SJCRH30 (cell line): ENCODE measurements at places on chromosomes 2 and 18. TPM values are rescaled to one million over a fixed set of nuclear protein-coding genes. Genes with fewer than 3 reads are reported as not detected.

- DNase-seq, result no peak
These were observed 297.3 kb downstream of the MTX2 start for GRCh38 chr2:176566496-176566895.

GRCh38 chr2:4370422-4371090 lies 667.2 kb downstream of the DCDC2C start:
- no peak for DNase-seq

DNA sequence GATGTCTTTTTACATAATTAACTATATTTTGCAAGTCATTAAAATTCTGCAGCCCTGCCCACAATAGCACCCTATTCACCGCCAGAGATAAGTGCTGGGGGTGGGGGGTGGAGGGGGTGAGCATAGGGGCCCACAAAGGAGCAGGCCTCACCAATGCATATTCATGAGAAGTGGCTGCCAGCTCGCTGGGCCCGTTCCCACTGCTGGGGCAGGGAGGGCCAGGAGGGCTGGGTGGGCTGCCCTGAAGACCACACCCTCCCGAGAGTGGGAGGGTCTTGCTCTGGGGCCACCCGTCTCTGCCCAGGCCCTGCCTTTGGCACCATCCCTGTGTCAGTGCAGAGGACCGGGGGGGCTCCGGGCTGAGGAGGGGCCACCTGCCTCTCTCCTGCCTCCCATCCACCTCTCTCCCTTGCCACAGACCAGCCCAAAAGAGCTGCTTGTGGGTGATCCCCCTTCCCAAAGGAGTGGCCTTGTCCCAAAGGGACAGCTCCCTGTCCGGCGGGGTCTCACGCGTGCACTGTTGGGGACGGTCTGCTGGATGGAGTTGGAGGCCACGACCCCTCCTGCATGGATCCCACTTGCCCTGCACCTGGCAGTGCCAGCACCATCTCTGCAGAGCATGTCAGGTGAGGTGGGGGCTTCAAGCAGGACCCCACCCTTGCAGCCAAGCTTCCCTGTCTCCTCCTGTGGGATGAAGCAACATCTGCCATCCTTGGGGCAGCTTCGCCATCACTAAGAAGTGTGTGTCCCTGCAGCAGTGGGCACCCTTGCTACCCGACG lies 138.8 kb upstream of the GPC1 start:
- no peak for DNase-seq

RAPH1 gene
- 22.1 and 25.7 TPM in 2 replicates for total RNA-seq

- DNase-seq, result no peak
These were observed 18.7 kb upstream of the MAPRE2 start for GRCh38 chr18:35022426-35023001.

- no peak for DNase-seq
These were observed 94.6 kb downstream of the TGIF1 start for GRCh38 chr18:3544537-3544936.

DNA sequence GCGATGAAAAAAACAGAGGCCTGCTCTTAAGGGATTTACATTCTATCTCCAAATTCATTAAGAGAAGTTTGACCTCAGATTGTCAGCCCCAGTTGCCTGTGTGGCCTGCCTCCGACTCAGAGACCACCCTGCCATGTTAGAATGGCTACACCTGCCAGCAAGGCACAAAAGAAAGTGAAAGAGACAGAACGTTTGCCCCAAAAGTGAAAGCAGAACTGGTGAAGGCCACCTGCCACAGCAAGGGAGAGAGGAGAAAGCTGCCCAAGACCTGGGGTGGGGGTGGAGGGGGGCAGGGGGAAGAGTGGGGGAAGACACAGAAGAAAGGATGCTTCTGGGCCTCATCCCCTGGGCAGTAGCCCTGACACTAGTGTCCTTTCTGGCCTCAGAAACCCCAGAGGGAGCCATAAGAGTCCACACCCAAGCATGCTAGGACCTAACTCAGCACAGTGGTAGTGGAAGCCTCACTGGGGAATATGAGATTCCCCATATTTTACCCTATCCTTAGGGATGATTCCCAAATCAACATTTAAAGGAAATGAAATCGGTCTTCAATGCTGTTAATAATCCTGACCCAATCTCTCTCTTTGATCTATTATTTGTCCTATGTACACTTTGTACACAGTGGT lies 389.7 kb downstream of the TXNL1 start:
- no peak for DNase-seq

LAMA3 gene
- total RNA-seq, result 0.04 and 0.08 TPM in 2 replicates

- no peak for DNase-seq
These were observed 51.7 kb downstream of the IMPA2 start for GRCh38 chr18:12032786-12033642.

C2orf68 gene
- 53.6 and 57.9 TPM in 2 replicates for total RNA-seq

GRCh38 chr2:118443596-118443995 lies 355.3 kb downstream of the INSIG2 start:
- DNase-seq, result no peak

GRCh38 chr18:57997820-57998219 lies 46.2 kb upstream of the NEDD4L start:
- no peak for DNase-seq

DNA sequence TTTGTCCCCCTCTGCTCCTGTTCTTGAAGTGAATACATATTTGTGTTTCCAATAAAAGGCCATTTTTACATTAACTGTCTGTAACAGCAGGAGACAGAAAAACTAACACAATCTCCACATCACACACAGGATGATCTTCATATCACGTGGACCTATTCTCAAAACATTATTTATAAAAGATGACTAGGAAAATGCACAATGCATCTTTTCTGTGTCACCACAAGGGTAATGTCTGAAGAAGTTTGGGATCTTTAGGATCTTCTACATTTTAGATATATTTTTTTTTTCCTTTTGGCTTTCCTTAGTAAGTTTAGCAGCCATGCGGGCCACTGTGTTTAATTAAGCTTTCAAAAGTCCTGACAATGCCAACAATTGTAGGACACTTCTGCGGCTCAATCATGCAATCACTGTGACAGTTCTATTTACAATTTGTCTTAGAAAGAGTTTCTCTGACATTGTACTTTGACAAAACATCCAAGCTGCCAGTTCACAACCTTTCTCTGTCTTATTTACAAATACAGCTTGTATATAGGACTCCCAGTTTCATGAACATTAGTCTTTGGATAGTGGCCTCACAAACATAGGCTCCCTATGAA lies 12.3 kb downstream of the BCL11A start:
- DNase-seq, result no peak

DNA sequence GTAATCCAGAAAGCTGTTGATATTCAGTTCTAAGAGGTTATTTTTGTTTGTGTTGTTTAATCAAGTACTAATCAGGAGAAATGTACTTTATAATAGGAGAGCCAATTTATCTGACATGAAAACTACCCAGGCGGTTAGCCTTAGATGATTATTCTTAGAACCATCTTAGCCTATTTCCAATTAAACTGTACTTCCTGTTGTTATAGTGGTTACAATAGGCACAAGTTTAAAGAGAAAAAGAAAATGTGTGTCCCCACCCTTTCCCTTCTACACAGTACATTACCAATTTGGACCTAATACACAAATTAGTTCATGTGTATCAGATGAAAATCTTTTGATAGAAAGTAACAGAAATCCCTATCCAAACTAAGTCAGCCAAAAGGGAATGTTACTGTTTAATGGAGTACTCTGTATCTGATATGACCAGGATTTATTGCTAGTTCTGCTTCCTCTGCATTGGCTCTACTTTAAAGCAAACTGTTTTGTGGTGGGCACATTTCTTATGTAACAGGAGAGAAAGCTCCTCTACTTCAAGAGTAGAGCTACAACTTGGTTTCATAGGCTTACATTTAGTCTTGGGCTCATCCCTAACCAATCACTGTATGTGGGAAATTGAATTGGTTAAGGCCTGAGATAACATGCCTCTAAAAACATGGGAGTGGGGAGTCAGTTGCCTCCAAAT lies 217.9 kb downstream of the UBE2E3 start:
- no peak for DNase-seq

- no peak for DNase-seq
These were observed 60.3 kb downstream of the VRK2 start for GRCh38 chr2:58106896-58107295.

DNA sequence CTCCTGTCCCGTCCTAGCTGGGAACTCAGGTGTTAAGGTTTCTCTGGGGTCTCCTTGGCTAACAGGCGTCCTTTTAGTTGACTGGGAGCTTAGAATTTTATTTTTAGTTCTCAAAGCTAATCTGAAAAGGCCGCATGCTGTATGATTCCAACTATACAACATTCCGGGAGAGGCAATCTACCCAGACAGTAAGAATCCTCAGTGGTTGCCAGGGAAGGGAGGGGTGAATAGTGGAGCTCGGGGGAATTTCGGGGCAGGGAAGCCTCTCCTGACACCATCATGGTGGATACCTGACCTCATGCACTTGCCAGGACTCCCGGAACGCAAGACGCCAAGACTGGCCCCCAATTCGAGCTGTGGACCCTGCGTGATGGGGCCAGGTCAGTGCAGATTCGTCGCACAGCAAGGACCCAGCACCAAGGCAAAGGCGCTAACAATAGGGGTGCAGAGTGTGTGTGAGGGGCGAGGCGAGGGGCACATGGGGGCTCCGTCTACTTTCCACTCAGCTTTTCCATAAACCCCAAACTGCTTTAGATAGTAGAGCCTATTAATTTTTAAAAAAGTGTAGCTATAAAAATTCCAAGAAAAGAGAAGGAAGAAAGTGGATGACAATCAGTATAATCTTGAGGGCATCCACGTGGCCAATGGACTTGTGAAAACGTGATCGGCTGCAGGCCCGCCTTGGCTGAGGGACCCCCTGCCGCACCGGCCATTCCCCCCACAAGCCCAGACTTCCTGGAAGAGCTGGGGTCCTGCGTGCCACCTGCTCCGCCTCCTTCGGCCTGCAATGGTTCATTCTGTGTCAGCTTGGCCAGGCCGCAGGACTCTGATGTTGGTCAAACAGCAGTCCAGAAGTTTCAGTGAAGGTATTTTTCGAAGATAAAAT lies 17.3 kb downstream of the PDCD1 start:
- DNase-seq, result no peak

DNA sequence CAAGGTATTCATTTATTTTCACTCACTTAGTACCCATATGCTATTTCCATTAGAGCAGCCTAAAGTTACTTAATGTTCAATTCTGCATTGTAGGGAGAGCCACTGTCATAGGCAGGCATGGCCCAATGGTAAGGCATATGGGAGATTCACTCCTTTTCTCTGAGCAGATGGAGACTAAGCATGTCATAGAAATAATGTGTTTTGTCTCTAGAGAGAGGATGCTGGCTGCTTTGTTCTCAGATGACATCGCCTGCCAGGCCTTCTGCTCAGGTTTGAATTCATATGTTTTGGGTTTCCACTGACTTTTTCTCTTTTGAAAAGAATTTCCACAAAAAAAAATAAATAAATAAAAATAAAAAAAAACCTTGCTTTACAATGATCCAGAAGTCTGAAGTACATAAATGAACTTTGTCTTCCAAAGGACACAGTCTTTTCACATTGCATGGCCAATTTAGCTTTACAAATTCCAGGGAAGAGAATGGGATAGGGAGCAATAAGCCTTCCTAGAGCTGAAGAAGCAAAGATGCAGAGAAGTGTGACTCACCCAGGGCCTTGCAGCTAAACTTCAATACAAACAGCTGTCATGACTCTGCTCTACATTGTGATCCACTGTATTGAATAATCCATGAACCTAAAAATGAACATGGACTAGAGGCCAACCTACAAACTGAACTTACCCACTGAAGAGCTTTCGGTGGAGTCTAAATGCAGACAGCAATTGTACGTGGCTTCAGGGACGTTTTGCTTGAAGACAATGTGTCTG lies 422.5 kb downstream of the CMPK2 start:
- no peak for DNase-seq

DNA sequence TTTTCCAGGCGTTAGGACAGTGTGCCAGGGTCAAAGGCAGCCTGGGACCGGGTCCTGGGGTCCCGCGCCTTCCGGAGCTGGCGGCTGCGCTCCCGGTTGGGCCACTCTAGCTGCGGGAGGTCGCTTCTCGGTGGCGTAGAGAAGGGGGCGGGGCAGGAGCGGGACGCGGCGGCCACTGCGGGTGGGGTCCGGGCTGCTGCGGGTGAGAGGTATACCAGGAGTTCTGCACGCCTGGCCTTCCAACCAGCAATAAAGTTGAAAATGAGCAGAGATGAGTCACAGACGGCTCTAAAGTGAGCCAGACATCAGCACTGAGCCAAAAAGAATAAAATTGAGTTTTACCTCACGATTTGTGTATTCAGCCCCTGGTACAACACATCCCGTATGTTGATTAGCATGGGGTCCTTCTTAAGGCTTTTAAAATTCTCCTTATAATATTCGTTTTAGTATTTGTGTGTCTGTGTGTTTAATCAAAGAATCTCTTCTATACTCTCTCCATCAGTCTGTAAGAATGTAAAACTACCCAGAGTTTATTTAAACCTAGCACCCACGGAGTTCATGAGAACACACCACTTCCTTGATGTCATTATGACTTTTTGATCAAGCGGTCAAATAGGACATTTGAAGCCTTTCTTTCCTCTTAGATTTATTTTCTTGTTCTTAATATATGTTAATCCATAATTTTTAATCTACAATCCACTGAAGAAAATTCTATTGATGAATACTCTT lies at the start of gene C1GALT1C1L:
Gene C1GALT1C1L, minus strand, starts transcription at position 108 of the 729 bp plus-strand sequence. Its CDS starts 107 bp downstream, at position 1.
- DNase-seq, result peak; percentile 63

OST4 gene
- total RNA-seq, result 349 and 357 TPM in 2 replicates

DNA sequence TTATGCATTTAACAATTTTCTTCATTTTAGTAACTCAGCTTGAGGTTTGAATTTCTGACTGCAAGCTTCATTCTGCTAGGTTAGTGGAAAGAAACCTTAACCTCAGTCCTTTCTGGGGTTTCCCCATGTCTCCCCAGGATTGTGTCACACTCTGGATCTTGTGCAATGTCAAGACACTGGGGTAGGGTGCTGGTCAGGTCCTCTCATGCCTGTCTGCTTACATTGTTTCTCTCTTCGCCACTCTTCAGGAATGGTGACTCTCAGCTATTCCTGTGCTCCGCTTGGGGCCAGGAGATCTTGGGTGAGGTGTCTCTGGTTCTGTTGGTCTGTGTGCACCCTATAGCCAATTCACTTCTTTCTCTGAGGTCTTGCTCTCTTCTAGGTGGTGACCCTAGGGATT lies 23.9 kb downstream of the CTLA4 start:
- no peak for DNase-seq

GRCh38 chr2:3144856-3145255 lies 232.8 kb downstream of the EIPR1 start:
- DNase-seq, result no peak

DSG2 gene
- total RNA-seq, result 4.8 and 4.9 TPM in 2 replicates

SPP2 gene
- total RNA-seq, result 0.14 TPM in 1 of 2 replicates, not detected in the other

GRCh38 chr2:71882949-71883472 lies 264.7 kb downstream of the CYP26B1 start:
- DNase-seq, result peak; percentile 97

GRCh38 chr2:174774886-174775285 lies 10.6 kb upstream of the CHRNA1 start:
- DNase-seq, result no peak

ALK gene
- 56.4 and 59.6 TPM in 2 replicates for total RNA-seq

DNA sequence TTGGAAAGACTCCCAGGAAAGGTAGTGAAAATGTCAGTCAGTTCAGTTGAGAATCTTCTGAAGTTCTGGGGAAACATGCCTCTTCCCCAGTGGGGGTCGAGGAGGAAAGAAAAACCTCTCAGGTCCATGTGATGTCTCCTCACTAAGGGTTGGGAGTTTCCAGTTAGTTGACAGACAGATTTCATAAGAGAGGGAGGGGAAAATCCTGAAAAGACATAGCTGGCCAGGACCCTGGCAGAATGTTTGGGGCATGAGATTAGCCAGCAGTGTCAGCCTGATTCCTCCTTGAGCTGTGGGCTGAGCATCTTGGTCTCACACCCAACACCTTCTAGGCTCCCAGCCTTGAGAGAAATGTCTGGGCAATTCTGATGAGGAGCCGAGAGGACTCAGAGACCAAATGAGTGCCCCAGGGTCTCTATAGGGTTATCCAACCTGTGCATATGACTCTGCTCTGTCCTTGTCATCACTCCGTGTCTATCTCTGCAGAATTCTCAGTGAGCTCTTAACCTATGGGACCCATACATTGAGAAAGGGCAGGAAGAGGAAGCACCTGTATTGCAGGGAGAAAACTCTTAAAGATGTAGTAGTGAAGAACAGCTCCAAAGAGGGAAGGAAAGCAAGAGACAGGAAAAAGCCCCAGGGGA lies 13.9 kb downstream of the BMP10 start:
- DNase-seq, result no peak
